ENCODE measurements at places on chromosomes 3 and 15. TPM values are rescaled to one million over a fixed set of nuclear protein-coding genes. Genes with fewer than 3 reads are reported as not detected.

DNA sequence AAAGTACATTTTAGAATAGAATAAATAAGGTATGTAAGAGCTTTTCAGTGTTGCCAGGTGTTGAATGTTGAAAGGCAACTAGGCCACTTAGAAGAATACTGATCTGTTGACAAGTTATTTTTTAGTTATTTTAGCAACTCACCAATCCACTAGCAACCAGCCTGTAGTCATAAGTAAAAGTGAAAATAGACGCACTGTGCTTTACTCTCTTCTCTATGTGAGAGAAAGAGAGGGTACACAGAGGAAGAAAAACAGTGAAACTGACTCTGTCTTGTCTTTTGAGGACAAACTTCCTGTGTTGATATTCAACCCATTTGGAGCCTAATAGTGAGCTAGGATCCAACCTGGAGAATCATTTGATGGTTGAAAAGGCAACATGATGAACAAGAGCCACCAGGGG is 327.1 kb upstream of the GOLIM4 start:
- DNase-seq, result no peak

DNA sequence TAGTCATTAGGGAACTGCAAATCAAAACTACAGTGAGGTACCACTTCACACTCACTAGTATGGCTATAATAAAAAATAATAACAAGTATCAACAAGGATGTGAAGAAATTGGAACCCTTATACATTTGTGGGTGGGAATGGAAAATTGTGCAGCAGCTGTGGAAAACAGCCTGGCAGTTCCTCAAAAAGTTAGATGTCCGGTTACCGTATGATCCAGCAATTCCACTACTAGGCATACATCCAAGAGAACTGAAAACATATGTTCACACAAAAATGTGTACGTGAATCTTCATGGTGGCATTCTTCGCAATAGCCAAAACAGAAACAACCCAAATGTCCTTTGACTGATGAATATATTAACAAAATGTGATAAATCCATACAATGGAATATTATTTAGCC is 187.9 kb upstream of the LYSMD4 start:
- DNase-seq, result no peak

DNA sequence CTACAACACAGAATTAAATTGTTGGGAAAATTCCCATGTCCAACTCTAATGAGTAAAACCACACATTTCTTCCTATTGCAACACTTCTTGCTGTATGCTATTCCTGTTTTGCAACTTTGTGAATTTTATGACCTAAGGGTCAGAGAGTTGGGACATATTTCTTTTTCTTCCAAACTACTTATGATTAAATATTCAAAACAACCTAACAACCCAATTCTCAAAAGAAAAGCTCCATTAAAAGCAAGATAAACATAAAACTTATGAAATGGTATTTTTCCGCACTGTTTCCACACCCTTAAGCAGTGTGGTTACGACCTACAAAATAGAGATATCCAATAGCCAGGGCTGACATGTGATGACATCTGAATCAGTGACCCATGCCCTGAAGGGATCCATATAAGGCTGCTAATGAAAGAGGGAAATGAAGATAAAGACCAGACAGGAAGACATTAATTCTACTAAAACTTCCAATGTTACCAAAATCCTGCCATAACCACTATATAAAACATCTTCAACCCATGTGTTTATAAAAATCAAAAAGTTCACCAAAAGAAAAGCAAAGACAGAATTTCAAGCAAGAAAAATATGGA is 45.6 kb downstream of the DMXL2 start:
- DNase-seq, result peak; percentile 98

- peak; percentile 79 for DNase-seq
These were observed 297.2 kb downstream of the FHIT start for GRCh38 chr3:60954048-60954447.

DNA sequence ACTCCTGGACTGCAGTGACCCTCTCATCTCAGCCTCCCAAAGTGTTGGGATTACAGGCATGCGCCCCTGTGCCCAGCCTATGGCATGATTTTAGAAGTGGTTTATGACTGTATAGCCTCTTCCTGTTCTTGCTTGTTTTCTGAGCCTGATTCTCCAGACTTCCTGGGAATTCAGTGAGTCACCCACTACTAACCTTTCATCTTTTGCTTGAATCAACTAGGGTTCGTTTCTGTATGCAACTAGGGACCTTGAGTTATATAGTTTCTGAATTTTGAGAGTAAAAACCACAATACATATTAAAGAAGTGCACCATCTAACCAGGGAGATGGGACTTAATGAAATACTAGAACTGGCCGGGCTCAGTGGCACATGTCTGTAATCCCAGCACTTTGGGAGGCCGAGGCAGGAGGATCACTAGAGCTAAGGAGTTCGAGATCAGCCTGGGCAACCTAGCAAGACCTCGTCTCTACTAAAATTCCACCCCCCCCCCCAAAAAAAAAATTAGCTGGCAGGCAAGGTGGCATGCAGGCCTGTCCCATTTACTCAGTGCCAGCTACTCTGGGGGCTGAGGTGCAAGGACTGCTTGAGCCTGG is 76.0 kb downstream of the ZNF609 start:
- DNase-seq, result peak; percentile 82

- no peak for DNase-seq
These were observed 11.0 kb downstream of the C3orf22 start for GRCh38 chr3:126547721-126548120.

GRCh38 chr15:99412082-99412481 is 153.7 kb upstream of the MEF2A start:
- no peak for DNase-seq

DNA sequence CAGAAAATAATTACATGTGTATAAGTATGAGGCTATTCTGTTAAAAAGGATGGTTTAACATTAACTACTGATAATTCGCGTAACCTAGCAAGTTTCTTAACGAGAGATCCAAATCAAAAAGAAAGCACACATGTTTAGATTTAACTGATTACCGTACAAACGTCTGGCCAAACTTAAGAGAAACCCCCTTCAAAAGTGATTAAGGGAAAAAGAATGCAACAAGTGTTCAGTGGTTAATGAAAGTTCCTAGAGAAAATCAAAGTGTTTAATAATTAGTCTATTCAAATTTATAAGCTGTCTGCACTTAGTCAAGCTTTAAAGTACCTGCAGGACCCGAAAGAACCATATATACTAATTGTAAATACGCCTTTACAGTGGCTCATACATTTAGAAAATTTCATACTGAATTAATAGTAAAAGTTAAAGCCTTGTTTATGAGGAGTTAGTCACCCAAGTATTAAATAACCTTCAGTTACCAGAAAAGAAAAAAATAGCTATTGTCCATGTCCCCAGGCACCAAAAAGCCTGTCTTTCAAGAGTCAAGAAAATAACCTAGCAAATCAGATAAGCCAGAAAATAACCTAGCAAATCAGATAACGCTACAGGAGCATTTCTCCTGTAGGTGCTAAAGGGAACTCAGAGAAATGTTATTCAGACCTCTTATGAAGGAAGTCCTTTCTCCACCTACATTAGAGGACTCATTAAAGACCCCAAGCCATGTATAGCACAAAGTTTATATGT is 34.6 kb downstream of the ZNF589 start:
- DNase-seq, result peak; percentile 9

GRCh38 chr3:107884719-107885460 is 205.9 kb downstream of the CD47 start:
- peak; percentile 49 for DNase-seq

DNA sequence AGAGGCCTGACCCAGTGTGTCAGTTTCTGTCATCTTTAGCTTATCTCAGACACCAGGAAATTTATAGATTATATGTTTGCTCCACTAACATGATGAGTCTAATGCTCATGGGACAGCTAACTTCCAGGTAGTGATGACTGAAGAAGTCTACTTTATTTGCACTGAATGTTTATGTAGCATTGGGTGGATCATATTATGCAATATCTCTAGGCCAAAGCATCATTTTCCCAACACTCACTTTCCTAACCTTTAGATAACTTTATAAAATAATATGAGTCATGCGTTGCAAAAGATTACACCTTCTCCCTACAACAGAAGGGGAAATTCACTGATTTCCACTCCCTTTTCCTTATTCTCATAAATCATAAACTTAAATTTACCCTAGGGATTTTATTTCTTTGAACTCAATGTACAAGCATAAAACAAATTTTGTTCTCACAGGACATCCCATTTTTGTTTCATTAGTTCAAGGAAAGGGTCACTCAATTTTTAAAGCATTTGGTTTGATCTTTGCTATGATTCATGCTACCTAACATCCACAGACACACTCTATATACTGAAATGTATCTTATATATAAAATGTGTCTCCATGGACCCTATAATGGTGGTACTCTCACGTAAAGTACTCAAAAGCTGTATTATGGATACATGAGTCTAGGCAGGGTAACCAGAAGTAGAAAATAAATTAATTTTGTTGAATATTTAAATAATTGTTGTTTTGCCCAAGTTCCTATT is 225.2 kb downstream of the WDR72 start:
- DNase-seq, result no peak

DNA sequence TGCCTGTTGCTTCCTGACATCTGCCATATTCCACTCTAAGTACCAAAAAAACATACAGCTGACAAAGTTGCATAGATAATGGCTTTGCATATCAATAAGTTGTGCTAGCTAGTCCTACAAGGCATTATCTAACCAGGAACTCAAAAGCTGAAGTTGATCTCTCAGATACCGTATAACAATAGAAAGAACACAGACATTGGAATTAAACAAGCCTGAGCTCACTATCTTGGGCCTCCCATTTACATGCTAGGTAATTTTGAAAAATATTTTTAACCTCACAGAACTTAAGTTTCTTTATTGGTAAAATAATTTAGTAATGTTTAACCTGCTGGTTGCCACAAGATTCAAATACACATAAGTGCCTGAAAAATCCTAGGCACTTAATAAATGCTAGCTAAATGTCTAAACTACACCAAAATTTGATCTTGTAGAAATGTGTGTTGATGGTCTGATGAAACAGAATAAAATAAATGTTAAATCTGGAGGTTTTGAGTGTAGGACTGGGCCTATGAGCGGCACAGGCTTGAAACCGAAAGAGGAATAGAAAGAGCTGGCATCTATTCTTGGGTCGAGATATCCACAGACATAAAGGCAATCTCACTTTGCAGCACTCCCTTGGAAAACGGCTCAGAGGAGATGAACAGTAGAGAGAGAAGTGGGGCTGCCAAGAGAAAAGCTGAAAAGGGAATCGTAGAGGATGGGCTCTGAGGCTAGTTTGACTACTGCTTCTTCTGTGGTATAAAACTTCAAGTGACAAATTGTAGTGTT is 29.9 kb upstream of the TTC14 start:
- DNase-seq, result no peak

DNA sequence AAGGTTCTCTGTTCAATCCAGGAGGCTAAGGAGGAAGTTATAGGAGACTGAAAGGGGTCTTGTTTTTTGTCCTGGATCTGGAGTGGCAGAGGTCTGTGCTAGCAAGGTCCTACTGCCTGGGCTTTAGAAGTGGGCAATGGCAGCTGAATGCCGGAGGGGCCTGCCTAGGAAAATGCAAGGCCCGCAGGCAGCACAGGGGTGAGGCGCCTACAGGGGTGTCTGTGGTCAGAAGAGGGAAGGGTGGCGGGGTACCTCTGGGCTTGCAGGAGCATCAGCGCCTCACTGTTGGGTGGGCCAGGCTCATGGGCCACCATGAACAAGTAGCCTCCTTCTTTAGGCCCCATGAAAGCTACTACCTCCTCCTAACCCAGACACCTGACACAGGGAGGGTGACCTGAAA is 175.4 kb downstream of the PEX5L start:
- DNase-seq, result no peak

DNA sequence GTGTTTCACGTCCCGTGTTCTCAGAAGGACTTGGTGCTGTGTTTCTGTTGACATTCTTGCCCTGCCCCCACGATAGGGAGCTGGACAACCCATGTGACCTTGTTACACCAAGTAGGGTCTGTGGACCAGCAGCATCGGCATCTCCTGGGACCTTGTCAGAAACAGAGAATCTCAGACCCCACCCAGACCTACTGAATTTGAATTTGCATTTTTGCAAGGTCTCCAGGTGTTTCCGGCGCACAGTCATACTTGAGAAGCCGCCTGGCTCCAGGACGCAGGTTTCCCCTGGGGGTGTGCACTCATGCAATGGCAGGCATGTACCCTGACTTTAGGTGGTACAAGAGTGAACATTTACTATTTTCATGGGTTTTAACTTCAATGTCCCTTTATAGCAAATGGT is 117.9 kb downstream of the TLE3 start:
- DNase-seq, result no peak

- no peak for DNase-seq
These were observed 249.4 kb upstream of the RARB start for GRCh38 chr3:25178672-25179071.

GRCh38 chr3:29348316-29348715 is 67.4 kb downstream of the RBMS3 start:
- DNase-seq, result peak; percentile 58

- DNase-seq, result no peak
These were observed 106.3 kb downstream of the STAG1 start for GRCh38 chr3:136645915-136646314.

GRCh38 chr15:70741107-70741531 is 22.2 kb downstream of the UACA start:
- peak; percentile 96 for DNase-seq

- DNase-seq, result peak; percentile 85
These were observed 132.9 kb upstream of the TGFBR2 start for GRCh38 chr3:30473374-30474051.

DNA sequence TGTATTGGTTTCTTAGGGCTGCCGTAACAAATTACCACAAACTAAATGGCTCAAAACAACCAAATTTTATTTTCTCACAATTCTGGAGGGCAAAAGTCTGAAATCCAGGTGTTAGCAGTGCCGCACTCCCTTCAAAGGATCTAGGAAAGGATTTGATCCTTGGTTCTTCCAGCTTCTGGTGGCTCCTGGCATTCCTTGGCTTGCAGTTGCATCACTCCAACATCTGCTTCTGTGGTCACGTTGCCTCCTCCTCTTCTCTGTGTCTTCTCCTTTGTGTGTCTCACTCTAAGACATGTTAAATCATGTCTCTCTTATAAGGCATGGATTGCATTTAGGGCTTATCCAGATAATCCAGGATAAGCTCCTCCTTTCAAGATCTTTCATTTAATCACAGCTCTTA is 262.2 kb downstream of the MEX3B start:
- DNase-seq, result no peak

- peak; percentile 47 for DNase-seq
These were observed 62.8 kb downstream of the FMN1 start for GRCh38 chr15:33131552-33132232.

Gene MAGI1
- total RNA-seq, result 20.7 TPM

Gene KCNAB1
- total RNA-seq, result not detected

Gene POLQ
- total RNA-seq, result 6.4 TPM

Gene FRMD4B
- total RNA-seq, result under 0.01 TPM

Gene UPK1B
- 0.32 TPM for total RNA-seq

Gene APBA2
- total RNA-seq, result 10.0 TPM

Gene TMEM42
- total RNA-seq, result 13.0 TPM

Gene NLGN1
- total RNA-seq, result 18.1 TPM

Gene FILIP1L
- total RNA-seq, result 213 TPM

Gene STAB1
- under 0.01 TPM for total RNA-seq

Gene FETUB
- total RNA-seq, result not detected

Gene ACOX2
- 12.1 TPM for total RNA-seq

Measured in fibroblast of villous mesenchyme (primary cell).